ENCODE measurements at places on chromosomes 5 and 9.

DNA sequence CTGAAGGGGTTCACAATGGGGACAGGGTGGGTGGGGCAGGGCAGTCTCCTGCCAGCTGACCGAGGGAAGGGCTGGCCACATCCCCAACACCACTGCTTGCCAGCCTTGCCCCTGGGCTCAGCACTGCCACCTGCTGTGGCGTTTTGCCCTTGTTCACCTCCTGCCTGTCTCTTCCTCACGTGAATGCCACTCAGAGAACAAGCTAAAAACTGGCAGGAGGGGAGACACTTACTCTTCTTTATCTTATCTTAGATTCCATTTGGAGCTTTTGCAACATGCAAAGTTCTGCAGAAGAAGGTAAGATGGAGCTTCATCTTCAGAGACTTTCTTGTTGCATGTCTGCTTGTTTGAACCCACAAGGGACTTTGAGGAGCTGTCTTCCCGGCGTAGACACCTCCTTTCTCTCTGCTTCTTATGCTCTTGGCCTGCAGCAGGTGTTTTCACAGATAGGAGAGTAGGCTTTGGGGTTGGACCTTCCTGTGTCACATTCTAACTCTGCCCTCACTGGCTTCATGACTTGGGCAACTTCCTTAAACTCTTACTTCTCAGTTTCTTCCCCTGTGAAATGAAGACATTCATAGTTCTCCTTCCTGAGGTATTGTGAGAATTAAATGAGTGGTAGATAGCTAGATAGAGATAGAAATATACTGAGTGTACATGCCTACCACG is 4.1 kb downstream of the LRSAM1 start:
- DNase-seq = no peak

DNA sequence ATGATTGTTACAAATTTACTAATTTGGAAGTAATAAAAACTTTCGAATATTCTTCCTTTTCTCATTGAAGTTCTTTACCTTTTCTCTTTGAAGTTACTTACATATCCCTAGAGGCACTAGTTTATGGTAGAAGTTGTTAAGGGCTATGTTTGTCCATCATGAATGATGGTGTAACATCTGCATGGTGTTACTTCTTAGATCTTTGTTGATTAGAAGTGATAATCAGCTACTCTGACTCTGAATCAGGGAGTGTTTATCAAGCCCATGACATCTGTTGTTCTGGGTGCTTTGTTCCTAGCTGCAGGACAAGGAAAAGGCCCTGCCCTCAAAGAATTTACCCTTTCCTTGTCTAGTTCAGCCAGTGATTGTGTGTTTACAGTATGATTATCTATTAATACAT is 32.9 kb downstream of the MAP3K1 start:
- no peak for DNase-seq

- no peak for DNase-seq
These were observed 163.9 kb downstream of the ARRDC3 start for GRCh38 chr5:91219091-91219802.

DNA sequence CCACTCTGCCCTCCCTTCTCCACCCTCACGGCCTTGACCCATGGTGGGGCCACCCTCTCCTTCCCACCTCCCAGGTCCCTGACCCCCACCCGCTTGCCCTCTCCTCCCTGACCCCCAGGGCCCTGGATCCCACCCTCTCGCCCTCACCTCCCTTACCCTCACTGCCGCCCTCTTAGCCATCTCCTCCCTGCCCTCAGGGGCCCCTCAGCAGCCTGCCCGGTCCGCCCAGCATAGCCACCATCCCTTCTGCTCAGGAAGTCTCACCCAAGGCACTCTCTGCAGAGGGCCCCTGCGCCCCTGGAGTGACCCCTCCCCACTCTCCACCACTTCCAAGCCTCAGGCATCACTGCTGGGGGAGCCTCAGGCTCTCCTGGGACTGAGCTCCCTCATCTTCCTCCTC is 66.3 kb downstream of the MRPL36 start:
- no peak for DNase-seq

DNA sequence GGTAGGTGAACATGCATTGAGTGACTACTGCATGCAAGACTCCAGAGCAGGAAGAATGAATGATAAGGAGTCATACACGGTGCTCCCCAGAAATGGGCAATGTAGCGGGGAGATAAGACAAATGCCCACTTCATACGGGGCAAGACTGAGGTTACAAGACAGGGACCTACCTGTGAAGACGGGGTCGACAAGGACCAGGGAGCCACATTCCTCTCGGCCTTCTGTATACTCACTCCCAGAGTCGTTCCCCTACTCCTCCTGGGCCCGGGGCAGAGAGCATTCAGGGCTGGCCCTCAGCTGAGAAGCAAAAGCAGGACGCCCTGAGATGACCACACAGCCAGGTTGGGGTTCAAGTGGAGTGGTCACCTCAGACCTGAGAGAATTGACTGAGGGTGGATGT is 26.7 kb downstream of the PITX1 start:
- DNase-seq = no peak

DNA sequence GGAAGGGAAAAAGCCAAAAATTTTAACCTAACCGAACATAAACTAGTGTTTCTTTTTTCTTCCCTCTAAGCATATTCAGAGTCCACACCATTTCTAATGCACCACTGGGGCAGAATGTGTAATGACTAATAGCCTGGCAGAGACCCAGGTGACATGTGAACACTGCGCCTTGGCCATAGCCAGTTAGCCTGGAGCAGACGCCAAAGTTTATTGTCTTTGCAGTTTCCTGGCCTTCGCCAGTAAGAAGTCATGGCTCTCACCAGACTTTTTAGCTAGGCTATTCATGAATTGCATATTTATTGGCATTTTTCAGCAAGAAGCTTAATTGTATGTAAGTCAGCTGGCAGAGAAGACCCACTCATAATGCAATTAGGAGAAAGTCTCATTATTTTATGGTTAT is 182.8 kb upstream of the SLC27A6 start:
- no peak for DNase-seq

GRCh38 chr9:121862371-121863332 is 211.2 kb downstream of the DAB2IP start:
- DNase-seq = no peak

- DNase-seq = no peak
These were observed 274.2 kb downstream of the BRINP1 start for GRCh38 chr9:119095072-119095471.

GRCh38 chr5:61286446-61287132 is 45.5 kb upstream of the ZSWIM6 start:
- DNase-seq = no peak

- no peak for DNase-seq
These were observed 235.4 kb downstream of the DMRT2 start for GRCh38 chr9:1285526-1285925.

DNA sequence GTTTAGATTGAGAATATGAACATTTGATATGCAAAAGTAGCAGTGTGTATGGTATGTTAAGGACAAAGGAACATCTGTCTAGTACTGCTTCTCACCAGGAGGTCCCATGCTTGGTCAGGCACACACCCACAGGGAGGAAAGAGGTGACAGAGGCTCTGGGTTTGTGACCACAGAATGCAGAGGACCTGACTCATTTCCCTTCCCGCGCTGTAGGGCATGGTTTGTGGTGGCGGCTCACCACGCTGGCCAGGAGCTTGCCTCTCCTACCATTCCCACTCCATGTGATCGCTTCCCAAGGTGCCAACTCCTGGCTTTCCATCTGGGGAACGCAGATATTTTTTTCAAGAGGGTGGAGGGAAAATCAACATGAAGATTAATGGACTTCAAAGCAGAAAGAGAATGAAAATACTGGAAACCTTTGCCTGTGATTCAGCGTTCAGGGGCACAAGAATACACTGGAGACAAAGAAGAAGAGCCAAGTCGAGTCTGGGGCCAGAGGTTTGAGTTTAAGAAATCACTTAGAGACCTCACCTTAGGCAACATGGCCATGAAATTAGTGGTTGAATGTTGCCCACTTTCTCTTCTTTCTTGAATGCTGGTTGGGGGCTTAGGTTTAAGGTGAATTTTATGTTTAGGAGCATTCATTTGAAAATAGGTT is 477.8 kb downstream of the CCDC171 start:
- DNase-seq = no peak

GRCh38 chr9:18706648-18707047 is 232.7 kb downstream of the ADAMTSL1 start:
- no peak for DNase-seq

GRCh38 chr5:121887727-121888126 is 36.0 kb downstream of the FTMT start:
- DNase-seq = no peak

- no peak for DNase-seq
These were observed 100.7 kb downstream of the KLF4 start for GRCh38 chr9:107388890-107389289.

DNA sequence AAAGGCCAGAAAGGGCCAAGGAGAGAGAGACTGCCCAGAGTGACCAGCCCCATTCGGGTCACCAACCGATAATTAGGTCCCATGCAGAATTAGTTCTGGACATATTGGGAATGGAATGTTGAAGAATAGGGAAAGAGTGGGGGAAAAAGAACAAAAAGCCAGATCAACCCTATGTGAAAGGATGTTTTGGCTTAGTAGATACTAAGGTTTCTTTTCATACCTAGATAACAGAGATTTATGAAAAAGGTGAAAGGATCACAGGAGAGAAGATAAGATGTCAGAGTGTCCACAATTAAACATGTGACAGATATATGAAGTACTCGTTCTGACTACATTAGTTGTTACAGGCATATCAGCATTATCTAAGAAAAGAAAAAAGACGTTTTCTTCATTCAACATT is 52.1 kb downstream of the MARCHF3 start:
- no peak for DNase-seq

- no peak for DNase-seq
These were observed 35.8 kb downstream of the RASGEF1C start for GRCh38 chr5:180173198-180173544.

- no peak for DNase-seq
These were observed 75.7 kb upstream of the EQTN start for GRCh38 chr9:27372615-27373014.

DNA sequence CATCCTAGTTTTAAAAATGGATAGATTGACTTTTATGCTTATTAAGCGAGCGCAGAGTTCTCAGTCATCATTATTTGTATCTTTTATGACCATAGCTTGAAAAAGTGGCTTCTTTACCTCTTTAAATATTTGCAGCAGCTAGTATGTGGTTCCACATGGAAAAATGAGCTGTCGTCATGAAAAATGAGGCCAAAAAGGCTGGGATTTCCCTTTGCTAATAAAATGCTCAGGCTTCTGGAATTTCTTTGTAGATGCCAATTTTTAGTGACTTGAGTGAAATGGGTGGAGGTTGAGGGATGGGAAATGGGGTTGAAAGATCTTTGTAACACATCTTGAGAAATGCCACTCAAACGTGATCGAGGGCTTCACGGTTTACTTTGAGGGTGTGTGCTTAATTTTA is 35.2 kb downstream of the RAI14 start:
- DNase-seq = no peak

- DNase-seq = no peak
These were observed 171.4 kb downstream of the SGCD start for GRCh38 chr5:156498226-156498980.

- no peak for DNase-seq
These were observed 50.6 kb downstream of the LRRTM2 start for GRCh38 chr5:138824516-138824915.

DNA sequence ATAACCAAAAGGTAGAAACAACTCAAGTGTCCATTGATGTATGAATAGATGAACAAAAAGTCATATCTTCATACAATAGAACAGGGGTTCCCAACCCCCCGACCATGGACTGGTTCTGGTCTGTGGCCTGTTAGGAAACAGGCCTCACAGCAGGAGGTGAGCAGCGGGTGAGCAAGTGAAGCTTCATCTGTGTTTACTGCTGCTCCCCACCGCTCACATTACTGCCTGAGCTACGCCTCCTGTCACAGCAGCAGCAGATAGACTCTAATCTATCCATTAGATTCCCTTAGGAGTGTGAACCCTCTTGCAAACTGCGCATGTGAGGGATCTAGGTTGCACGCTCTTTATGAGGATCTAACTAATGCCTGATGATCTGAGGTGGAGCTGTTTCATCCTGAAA is 478.0 kb downstream of the BRINP1 start:
- no peak for DNase-seq

GRCh38 chr5:36202521-36202961 is 39.2 kb downstream of the NADK2 start:
- no peak for DNase-seq

DNA sequence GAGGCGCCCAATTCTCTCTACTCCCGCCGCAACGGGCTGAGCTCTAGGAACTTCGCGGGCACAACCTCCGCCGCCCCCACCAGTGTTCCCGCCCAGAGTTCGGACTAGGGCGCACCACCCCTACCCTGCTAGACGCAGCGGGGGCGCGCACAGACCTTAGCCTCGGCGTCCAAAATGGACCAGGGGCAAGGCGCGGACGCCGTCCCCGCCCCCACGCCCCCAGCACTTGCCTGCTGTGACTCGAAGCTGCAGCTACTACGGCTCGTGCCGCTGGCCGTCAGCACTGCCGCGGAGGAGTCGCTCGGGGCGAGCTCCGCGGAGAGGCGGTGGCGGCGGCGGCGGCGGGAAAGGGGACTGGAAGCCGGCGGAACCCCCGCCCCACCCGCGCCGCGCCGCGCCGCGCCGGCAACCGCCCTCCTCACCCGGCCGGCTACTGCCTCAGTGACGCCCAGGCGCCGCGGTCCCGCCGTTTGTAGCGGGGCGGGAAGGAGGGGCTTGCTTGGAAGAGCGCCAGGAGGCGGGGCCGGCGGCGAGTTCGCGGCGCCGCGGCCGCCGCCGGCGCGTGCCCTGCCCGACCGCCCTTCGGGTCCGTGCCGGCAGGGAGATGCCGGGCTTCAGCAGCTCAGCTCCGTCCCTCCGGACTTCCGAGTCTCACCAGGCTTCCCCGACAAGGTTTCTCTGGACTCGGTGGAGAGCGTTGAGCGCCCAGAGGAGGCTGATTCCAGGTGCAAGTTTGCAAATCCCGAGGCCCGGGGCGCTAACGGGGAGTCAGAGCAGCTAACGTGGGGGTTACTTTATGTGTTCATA is 4.5 kb downstream of the ELAVL2 start:
- DNase-seq = no peak

- DNase-seq = no peak
These were observed 96.0 kb upstream of the ITGA2 start for GRCh38 chr5:52893105-52893504.

DNA sequence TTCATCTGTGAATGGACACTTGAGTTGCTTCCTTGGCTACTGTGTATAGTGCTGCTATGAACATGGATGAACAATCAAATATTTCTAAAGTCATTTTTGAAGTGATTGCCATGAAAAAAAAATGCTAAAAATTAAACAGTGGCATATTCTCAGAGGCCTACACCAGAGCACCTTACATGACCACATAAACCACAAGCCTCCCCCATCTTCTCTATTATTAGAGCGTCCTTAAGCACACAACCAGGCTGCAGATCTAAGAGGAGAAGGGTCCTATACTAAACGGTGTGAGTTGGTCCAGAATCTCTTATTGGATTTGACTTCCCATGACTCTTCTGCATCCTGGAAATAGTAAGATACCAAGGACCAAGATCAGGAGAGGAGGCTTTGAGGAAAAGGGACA is 34.3 kb downstream of the PCA3 start:
- no peak for DNase-seq
